T follicular helper cell (primary cell): ENCODE measurements at places on chromosomes 13 and 19.

DNA sequence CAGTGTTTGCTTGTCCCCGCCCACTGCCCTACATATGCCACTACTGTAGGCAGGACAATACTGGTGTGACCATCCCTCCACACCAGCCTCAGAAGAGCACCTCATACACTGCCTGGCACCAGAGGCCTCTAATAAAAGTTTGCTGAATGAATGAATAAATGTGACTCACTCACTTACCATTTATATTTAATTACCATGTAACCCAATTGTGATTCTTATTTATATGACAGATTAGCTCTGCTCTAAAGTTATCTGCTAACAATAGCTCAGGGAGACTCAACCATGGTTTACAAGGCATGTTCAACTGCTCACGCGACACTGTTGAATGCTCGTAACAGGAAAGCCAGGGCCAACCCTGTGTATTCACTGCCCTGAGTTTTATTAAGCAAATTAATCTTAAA is 66.0 kb upstream of the DOCK9 start:
- DNase-seq, result no peak

DNA sequence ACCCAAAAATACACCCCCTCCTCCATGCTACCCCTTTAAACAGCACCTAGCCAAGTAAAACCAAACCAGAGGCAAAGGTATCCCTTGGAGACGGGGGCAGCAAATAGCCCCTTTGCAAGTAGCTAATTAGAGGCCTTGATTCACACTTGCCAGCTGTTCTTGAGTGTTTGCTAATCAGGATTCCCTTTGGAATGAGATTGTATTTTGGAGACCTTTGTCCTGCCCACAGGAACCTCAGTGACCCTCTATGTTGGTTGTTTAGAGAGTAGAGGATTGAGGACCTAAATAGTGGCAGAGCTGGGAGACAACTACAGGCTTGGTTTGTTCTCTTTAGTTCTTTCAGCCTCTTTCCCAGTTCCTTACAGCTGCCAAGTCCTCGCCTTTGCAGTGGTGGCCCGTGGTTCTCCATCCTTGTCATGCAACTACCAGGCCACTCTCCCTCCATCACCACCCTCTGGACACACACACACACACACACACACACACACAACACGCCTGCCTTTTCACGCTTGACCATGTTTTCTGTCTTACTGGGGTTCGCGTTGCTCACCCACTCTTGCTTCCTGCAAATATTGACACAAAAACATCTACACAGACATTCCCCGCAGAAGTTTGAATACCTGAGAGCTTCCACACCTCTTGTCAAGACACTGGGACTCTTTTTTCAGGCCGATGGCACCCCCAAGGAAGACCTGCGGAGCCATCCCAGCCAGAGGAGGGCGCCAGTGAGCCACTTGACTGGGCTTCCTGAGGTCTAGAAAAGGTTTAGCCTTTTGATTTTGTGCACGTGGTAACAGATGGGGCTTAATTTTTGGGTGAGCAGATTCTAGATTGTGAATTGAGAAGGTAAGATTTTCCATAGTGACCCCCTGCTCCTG is 80.0 kb upstream of the GPR183 start:
- peak; percentile 78 for DNase-seq

DNA sequence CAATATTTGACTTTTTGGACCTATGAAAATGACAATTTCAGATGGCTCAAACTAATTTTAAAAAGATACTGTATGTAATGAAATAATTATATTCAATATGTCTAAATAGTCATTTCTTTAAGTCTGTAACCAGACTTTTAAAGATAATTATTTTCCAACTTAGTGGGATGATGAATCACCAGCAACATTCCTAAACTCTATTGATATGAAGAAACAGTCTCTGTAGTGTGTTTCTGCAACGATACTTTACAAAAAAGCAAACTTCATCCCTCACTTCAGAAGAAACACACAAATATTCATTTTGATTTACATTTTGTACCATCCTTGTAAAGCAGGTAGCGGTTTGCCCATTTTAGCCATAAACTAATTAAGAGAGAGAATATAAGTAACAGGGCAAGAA is 417.4 kb downstream of the EFNB2 start:
- DNase-seq, result no peak

DNA sequence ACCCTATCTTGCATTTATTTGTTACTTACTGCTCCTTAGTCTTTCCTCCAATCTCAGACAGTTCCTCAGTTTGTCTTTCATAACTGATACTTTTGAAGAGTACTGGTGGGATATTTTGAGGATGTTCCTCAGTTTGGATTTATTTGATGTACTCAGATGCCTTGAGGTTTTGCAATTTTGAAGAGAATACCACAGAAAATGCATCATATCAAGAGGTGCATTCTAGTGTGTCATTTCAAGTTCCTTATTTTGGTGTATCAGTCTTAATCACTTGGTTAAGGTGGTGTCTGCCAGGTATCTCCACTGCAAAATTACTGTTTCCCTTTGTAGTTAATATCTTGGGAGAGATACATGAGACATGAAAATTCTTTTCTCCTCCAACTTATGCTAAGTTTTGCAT is 75.1 kb downstream of the URI1 start:
- no peak for DNase-seq

GRCh38 chr13:29721766-29722165 is 126.3 kb upstream of the SLC7A1 start:
- DNase-seq, result no peak

- no peak for DNase-seq
These were observed 1.4 kb upstream of the USF2 start for GRCh38 chr19:35267353-35267817.
